Fibroblast of lung (primary cell): ENCODE measurements at places on chromosomes 4 and X. TPM values are rescaled to one million over a fixed set of nuclear protein-coding genes. Genes with fewer than 3 reads are reported as not detected.

DNA sequence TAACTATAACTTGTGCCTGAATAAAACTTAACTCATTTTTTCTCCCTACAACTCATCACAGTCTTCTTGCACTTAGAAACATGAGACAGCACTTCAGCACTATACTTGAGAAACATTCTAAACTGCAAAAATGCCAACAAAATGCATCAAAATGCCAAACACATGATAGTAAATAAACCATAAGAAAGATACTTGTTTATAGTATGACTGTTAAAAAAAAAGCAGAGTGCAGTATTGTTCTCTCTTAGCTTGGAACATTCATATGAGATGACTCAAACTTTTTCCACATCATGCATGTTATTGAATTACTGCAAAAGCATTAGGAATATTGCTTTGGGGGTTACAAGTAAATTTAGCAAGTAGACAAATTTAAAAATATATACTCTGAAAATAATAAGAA lies 135.7 kb upstream of the ANXA10 start:
- H3K4me1 ChIP-seq = no peaks in the 10 kb centered on the region
- H3K4me3 ChIP-seq = no peak overlapping the region
- no peak overlapping the region for H3K27ac ChIP-seq
- H3K27me3 ChIP-seq = no peaks in the 10 kb centered on the region

DNA sequence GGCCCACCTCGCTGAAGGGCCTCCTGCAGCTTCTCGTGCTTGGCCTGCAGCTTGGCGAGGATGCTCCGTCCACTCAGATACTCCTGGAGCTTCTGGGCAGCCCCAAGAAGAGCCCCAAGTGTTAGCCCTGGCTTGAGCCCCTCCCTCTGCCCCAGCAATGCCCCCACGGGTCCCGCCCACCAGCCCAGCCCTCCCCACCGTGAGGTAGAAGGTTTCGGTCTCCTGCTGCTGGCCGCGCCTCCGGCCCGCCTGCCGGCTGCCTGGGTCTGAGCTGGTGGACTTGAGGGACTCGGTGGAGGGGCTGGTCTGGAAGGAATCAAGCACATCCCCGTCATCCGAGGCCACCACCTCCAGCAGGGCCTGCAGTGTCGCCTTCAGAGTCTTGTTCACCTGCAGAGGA lies 8.7 kb downstream of the AVPR2 start:
- H3K36me3 ChIP-seq = no peaks in the 10 kb centered on the region
- no peaks in the 10 kb centered on the region for H3K27me3 ChIP-seq
- no peak overlapping the region for H3K4me3 ChIP-seq

GRCh38 chr4:17968721-17969120 lies 52.8 kb downstream of the LCORL start:
- H3K36me3 ChIP-seq = no peaks in the 10 kb centered on the region
- no peak overlapping the region for H3K27ac ChIP-seq
- no peak overlapping the region for H3K4me3 ChIP-seq
- H3K4me1 ChIP-seq = no peaks in the 10 kb centered on the region
- no peaks in the 10 kb centered on the region for H3K27me3 ChIP-seq
- DNase-seq = no peak

DNA sequence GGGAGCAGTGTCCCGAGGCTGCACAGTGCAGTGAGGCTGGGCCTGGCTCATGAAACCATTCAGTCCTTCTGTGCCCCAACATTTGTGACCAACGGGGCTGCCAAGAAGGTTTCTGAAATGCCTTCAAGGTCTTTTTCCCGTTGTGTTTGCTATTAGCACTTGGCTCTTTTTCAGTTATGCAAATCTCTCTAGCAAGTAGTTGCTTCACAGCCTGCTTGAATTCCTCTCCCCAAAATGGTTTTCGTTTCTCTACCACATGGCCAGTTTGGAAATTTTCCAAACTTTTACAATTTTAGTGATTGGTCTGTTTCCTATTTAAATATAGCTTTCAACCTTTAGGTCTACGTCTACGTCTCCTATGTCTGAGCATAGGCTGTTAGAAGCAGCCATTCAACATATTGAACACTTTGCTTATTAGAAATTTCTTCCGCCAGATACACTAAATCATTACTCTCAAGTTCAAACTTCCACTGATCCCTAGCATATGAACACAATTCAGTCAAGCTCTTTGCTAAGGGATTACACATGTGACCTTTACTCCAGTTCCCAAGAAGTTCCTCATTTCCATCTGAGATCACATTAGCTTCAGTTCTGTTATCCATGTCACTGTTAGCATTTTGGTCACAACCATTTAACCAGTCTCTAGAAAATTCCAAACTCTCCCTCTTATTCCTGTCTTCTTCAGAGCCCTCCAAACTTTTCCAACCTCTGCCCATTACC lies 901.8 kb downstream of the GLUD2 start:
- H3K27ac ChIP-seq = no peak overlapping the region
- H3K4me1 ChIP-seq = no peaks in the 10 kb centered on the region
- H3K4me3 ChIP-seq = no peak overlapping the region
- no peaks in the 10 kb centered on the region for H3K27me3 ChIP-seq
- no peak for DNase-seq

GRCh38 chr4:98937986-98938720 lies 9.2 kb upstream of the EIF4E start:
- no peaks in the 10 kb centered on the region for H3K27me3 ChIP-seq
- no peaks in the 10 kb centered on the region for H3K36me3 ChIP-seq
- H3K4me1 ChIP-seq = peaks cover 2% of the 10 kb centered on the region
- H3K4me3 ChIP-seq = no peak overlapping the region

DNA sequence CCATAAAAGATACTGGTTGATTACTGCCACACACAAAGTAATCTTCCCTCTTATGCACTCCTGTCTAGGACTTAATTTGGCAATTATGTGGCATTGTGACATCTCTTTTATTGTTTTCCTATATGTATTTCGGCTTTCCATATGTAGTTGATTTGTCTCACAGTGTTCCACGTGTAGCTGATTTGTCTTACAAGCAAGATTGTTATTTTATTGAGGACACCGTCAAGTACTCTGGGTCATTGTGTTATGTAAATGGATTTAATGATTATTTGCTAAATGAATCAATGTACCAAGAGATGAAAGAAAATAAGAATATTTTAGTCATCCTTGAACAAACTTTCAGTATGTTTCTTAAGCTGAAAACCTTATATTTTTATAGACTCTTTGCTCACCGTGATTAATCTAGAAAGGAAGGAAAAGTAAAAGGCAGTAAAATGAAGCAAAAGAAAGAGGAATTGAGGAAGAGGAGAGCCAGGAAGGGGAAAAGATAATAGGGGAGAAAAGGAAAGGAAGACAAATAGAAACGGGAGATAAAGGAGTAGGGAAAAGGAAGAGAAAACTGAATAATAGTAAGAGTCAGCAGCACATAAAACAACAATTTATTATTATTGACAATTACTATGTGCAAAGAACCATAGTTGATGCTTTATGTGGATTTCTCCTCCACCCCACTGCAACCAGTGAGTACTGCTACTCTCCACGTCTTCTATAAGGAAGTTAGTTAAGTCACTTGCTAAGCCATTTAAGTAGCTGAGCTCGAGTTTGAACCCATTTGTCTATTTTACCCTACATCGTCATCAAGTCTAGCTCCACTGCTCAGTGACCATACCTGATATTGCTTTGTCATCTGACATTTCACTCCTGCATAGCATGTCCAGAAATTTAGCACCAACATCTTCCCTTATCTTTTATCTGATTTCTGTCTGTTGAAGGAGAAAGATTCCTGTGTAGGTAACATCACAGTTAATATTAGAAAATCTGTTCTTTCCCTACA lies 336.5 kb downstream of the BMPR1B start:
- no peaks in the 10 kb centered on the region for H3K27me3 ChIP-seq
- H3K4me3 ChIP-seq = no peak overlapping the region

GRCh38 chr4:162684371-162684700 lies 482.4 kb downstream of the NAF1 start:
- H3K36me3 ChIP-seq = no peaks in the 10 kb centered on the region
- H3K27ac ChIP-seq = no peak overlapping the region
- no peak overlapping the region for H3K4me3 ChIP-seq
- H3K4me1 ChIP-seq = no peaks in the 10 kb centered on the region

- H3K4me1 ChIP-seq = no peaks in the 10 kb centered on the region
- peak overlapping the region; percentile 84 for H3K27ac ChIP-seq
- H3K4me3 ChIP-seq = peak overlapping the region; percentile 38
These were observed 726 bp upstream of the KANTR start for GRCh38 chrX:53093177-53093655.

DNA sequence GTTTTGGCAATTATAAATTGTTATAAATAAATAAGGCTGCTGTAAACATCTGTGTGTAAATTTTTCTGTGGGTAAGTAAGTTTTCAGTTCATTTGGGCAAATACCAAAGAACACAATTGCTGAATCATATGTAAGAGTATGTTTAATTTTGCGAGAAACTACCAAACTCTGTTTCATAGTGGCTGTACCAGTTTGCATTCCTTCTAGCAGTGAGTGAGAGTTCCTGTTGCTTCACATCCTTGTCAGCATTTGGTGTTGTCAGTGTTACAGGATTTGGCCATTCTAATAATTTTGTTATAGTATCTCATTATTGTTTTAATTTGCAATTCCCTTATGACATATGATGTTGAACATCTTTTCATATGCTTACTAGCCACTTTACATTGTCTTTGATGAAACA lies 48.4 kb downstream of the ARFIP1 start:
- no peak overlapping the region for H3K27ac ChIP-seq
- no peaks in the 10 kb centered on the region for H3K27me3 ChIP-seq
- no peaks in the 10 kb centered on the region for H3K4me1 ChIP-seq

- H3K4me1 ChIP-seq = no peaks in the 10 kb centered on the region
- no peaks in the 10 kb centered on the region for H3K27me3 ChIP-seq
- no peak for DNase-seq
- no peaks in the 10 kb centered on the region for H3K36me3 ChIP-seq
These were observed 220.4 kb downstream of the MAML3 start for GRCh38 chr4:139933541-139933940.

DNA sequence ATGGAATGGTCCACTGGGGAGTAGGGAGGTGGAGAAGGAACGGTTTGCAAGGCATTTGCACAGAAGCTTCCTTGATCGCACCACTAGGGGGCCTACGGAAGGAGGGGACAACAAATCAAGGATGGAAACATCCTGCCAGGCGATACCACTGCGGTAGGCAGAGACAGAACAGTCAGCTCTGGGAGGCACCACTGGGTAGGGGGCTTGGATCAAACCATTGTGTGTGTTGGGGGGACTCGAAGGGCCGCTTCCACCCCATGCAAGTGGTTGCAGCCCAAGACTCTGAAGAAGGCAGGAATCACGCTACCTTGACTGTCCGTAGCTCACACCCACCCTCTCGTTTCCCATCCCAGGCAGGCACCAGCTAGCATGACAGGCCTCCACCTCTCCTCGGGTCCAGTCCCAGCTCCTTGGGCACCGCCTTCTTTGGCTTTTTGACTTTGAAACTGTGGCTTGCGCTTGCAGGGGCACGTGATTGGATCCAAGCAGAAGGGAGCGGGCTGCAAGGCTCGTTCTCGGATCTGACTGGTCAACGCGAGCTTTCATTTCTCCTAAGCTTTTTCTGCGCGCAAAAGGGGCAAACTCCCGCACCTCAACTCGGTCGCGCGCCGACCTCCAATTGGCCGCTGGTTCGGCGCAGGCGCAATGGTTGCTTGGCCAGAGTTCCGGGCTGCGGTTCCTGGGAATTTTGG lies 28.4 kb downstream of the GAGE1 start:
- no peaks in the 10 kb centered on the region for H3K36me3 ChIP-seq
- DNase-seq = no peak

- no peak for DNase-seq
- H3K36me3 ChIP-seq = no peaks in the 10 kb centered on the region
- no peaks in the 10 kb centered on the region for H3K4me1 ChIP-seq
- no peak overlapping the region for H3K27ac ChIP-seq
- H3K27me3 ChIP-seq = no peaks in the 10 kb centered on the region
- no peak overlapping the region for H3K4me3 ChIP-seq
These were observed 42.1 kb downstream of the RASGEF1B start for GRCh38 chr4:81429607-81430006.

GRCh38 chr4:7158081-7158750 lies 34.1 kb upstream of the SORCS2 start:
- H3K4me1 ChIP-seq = no peaks in the 10 kb centered on the region
- no peaks in the 10 kb centered on the region for H3K27me3 ChIP-seq
- no peak overlapping the region for H3K27ac ChIP-seq
- H3K36me3 ChIP-seq = no peaks in the 10 kb centered on the region
- no peak for DNase-seq
- no peak overlapping the region for H3K4me3 ChIP-seq

- H3K4me1 ChIP-seq = no peaks in the 10 kb centered on the region
- H3K27ac ChIP-seq = no peak overlapping the region
- no peaks in the 10 kb centered on the region for H3K36me3 ChIP-seq
- DNase-seq = no peak
These were observed 26.1 kb upstream of the EPHA5 start for GRCh38 chr4:65696436-65696835.

DNA sequence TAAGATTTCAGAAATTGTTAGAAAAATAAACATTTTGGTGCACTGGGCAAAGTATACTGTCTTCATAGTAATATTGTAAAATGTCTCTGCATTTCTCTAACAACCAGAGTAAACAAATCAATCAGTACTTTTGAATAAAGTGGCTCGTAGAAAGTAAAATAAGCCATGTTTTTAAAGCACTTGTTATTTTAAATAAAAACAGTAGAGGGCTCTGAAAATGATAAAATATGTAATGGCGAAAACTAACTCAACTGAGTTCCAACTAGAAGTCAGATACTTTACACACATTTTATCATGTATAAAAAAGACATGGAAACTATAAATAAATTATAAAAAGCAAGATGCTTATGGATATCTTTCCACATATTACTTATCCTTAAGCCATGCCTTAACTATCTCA lies 1134.4 kb downstream of the PDHA2 start:
- H3K36me3 ChIP-seq = no peaks in the 10 kb centered on the region
- H3K27ac ChIP-seq = no peak overlapping the region
- no peaks in the 10 kb centered on the region for H3K27me3 ChIP-seq
- H3K4me3 ChIP-seq = no peak overlapping the region
- no peak for DNase-seq

GRCh38 chrX:46698691-46699090 lies 60.2 kb downstream of the SLC9A7 start:
- no peaks in the 10 kb centered on the region for H3K4me1 ChIP-seq
- no peak for DNase-seq
- no peak overlapping the region for H3K4me3 ChIP-seq
- no peaks in the 10 kb centered on the region for H3K27me3 ChIP-seq
- no peak overlapping the region for H3K27ac ChIP-seq

GRCh38 chrX:3403748-3404147 lies 57.3 kb upstream of the MXRA5 start:
- no peaks in the 10 kb centered on the region for H3K4me1 ChIP-seq
- peak; percentile 39 for DNase-seq
- H3K27me3 ChIP-seq = no peaks in the 10 kb centered on the region
- H3K4me3 ChIP-seq = no peak overlapping the region

- H3K27ac ChIP-seq = no peak overlapping the region
- no peak for DNase-seq
- H3K4me1 ChIP-seq = peaks cover 3% of the 10 kb centered on the region
- no peak overlapping the region for H3K4me3 ChIP-seq
- H3K27me3 ChIP-seq = no peaks in the 10 kb centered on the region
These were observed 10.6 kb upstream of the CTSO start for GRCh38 chr4:155964016-155964891.

GRCh38 chrX:49840679-49841078 lies 11.6 kb downstream of the PAGE4 start:
- peak; percentile 22 for DNase-seq
- H3K36me3 ChIP-seq = no peaks in the 10 kb centered on the region
- no peak overlapping the region for H3K27ac ChIP-seq
- H3K27me3 ChIP-seq = no peaks in the 10 kb centered on the region
- no peaks in the 10 kb centered on the region for H3K4me1 ChIP-seq
- no peak overlapping the region for H3K4me3 ChIP-seq

GRCh38 chrX:15915959-15916703 lies 61.5 kb upstream of the AP1S2 start:
- H3K27me3 ChIP-seq = no peaks in the 10 kb centered on the region
- H3K27ac ChIP-seq = no peak overlapping the region
- H3K36me3 ChIP-seq = no peaks in the 10 kb centered on the region
- no peak overlapping the region for H3K4me3 ChIP-seq
- no peaks in the 10 kb centered on the region for H3K4me1 ChIP-seq

FOXO4 gene
- 6.9 and 7.4 TPM in 2 replicates for total RNA-seq

MAGEA2B gene
- not detected in 2 replicates for total RNA-seq

GAGE12H gene
- total RNA-seq = not detected in 2 replicates

DUSP9 gene
- under 0.01 TPM in 1 of 2 replicates, not detected in the other for total RNA-seq

HSFX3 gene
- total RNA-seq = not detected in 2 replicates

CASP3 gene
- total RNA-seq = 26.4 and 28.2 TPM in 2 replicates
